Stimulated activated CD8-positive, alpha-beta memory T cell treated with anti-CD3 and anti-CD28 coated beads, Interleukin-2, amount 100 ng/mL, for 1 hour (primary cell): ENCODE measurements at places on chromosomes 2 and 18.

DNA sequence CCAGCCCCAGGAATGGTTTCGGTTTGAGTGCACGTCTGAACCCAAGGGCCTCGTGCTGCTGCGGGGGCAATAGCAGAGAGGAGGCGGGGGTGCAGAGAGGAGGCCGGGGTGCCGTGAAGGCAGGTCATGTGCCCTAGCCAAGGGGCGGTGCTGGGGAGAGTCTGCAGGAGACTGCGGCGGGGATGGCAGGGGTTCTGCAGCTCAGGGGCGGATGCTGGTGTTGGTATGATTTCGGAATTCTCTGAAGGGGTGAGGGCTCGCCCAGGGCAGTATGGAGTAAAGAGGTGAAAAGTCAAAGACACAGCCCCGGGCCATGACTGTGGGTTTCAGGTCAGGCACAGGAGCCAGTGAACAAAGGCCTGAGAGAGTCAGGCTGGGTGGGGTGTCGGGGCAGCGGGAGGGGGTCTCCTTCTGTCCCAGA lies 186.5 kb upstream of the HDAC4 start:
- DNase-seq: no peak

DNA sequence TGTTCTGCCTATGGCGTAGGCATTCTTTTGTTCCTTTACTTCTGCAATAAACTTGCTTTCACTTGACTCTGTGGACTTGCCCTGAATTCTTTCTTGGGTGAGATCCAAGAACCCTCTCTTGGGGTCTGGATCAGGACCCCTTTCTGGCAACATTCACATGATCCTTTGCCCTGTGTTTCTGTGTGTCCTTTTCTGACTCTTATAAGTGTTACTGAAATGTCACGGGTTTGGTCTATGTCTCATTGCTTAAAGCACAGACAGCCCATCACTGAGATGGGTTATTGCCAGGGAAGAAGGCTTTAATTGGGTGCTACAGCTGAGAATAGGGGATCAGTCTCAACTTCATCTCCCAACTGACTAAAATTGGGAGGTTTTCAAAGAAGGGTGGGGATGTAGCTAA lies 110.9 kb upstream of the XPO1 start:
- no peak for DNase-seq

GRCh38 chr2:27019931-27020855 lies 12.6 kb upstream of the TMEM214 start:
- no peak for DNase-seq

GRCh38 chr18:34957864-34958259 lies 83.4 kb upstream of the MAPRE2 start:
- no peak for DNase-seq

- DNase-seq: no peak
Measured at GRCh38 chr2:86416146-86416545, 25.0 kb upstream of the KDM3A start.

DNA sequence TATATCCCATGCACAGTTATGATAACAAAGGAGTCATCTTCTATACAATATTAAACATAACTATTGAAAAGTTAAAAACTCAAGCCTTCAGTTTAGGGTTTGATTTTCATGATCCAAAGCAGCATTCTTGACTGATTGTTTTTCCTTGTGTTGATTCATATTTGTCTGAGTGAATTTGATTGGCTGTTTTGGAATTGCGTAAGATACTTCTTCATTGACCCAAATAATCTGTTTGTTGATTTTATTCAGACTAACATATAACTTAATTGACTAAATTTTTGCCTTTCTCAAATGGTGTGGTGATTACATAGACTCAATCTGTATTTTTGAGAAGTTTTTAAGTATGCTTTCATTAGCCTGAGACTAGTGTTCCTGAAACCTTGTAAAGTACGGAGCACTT lies 305.7 kb upstream of the TNP1 start:
- DNase-seq: no peak

- DNase-seq: no peak
Measured at GRCh38 chr18:12592597-12593127, 65.2 kb downstream of the SPIRE1 start.

DNA sequence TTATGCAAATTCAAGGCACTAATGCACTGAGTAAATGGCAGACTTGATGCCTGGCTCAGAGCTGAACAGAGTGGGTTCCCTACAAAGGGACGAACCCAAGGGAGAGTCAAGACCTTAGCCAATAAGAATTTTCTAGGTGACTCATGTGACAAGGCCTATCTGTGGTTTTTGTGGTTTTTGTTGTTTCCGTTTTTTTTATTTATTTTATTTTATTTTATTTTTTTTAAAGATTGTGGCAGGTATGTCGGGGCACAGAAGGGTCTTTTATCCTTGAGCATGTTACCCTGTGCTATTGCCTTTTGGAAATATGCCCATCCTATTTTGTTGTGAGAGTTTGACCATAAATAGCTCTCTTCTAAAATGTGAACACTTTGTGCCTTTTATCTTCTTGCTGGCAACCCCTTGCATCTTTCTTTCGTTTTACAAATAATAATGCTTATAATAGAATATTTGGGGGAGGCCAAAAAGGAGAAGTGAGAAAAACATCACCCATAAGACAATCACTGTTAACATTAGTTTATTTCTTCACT lies 113.4 kb upstream of the AQP4 start:
- DNase-seq: no peak

DNA sequence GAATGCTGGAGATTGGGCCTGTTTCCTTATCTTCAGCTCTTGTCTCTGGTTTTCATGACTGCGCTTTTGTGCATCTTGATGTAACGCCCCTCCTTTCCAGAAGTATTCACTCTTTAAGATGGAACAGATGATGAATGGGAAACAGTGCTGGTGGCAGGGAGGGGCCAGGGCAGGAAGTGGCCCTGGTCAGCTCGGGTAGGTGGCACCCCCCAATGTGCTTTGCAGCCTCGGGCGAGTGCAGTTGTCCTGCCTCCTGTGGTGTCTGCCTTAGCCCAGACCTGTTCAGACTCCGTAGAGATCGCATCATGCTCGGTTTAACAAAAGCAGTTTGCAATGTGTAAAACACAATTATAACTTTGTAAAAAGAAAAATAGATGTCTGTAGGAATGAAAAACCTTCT lies 17.0 kb upstream of the MGAT4A start:
- no peak for DNase-seq

DNA sequence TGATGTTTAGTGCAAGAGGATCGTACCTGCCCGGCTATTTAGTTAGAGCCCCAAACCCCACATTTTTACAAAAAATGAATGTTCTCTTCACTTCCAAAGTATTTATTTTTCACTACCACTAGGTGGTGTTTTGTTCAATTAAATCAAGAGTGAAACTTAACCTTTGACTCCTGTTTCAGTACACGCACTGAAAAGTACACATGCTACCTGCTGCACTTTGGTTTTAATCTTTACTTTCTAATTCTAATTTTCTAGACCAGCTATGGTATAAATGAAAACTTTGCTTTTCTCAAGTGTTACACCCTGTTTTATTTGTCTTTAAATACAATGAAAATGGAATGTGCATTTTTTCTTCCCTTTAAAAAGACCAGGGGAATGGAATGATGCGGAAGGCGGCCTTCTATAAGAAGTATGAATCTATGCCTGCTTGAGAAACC lies 31.4 kb upstream of the CHN1 start:
- DNase-seq: no peak

GRCh38 chr2:195498839-195499490 lies 158.1 kb upstream of the SLC39A10 start:
- no peak for DNase-seq

DNA sequence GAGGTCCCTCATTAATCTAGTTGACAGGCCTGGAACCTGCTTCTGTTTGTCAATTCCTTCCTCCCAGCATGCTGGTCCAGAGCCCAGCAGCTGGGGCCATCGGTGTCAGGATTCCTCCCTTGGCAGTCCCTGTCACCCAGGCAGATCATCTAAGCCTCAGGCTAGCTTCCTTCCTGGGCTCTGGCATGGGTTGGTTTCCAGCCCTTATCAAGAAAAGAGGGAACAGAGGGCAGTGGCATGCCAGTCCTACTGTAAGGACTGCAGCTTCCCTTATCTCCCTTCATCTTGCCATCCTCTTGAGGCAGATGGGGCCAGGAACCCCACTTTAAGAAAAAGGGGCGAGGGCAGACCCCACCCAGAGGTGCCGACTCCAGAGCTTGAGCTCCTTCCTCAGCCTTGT lies 10.9 kb upstream of the KCNK3 start:
- DNase-seq: no peak

- DNase-seq: no peak
Measured at GRCh38 chr2:118031566-118031965, 17.7 kb upstream of the CCDC93 start.

DNA sequence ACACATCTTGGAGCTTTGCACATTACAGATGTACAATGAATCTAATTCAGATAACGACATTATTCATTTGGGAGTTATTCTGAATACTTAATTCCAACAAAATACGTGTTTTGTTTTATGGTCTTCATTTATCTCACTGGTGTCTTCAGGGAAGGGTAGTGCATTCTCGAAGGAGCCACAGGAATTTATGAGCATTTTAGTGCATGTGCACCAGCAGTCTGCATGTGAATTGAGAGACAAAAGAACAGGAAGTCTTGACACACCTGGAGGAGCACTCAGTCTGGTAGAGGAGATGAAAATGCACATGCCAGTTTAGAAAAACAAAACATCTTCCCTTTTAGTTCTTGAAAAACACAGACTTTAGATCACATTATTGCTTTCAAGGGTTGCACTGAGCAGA lies 228.7 kb downstream of the LRATD1 start:
- DNase-seq: no peak

DNA sequence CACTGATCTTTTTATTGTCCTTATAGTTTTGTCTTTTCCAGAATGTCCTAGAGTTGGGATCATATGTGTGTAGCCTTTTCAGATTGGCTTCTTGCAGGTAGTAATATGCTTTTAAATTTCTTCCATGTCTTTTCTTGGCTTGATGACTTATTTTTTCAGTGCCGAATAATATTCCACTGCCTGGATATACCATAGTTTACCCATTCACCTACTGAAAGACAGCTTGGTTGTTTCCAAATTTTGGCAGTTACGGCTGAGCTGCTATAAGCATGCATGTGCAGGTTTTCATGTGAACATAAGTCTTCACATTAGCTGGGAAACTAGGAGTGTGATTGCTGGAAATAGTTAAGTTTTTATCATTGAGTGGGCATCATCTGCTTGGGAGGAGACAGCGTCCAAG lies 73.7 kb downstream of the RNF144A start:
- DNase-seq: no peak

GRCh38 chr2:72089537-72089936 lies 58.1 kb downstream of the CYP26B1 start:
- DNase-seq: no peak

DNA sequence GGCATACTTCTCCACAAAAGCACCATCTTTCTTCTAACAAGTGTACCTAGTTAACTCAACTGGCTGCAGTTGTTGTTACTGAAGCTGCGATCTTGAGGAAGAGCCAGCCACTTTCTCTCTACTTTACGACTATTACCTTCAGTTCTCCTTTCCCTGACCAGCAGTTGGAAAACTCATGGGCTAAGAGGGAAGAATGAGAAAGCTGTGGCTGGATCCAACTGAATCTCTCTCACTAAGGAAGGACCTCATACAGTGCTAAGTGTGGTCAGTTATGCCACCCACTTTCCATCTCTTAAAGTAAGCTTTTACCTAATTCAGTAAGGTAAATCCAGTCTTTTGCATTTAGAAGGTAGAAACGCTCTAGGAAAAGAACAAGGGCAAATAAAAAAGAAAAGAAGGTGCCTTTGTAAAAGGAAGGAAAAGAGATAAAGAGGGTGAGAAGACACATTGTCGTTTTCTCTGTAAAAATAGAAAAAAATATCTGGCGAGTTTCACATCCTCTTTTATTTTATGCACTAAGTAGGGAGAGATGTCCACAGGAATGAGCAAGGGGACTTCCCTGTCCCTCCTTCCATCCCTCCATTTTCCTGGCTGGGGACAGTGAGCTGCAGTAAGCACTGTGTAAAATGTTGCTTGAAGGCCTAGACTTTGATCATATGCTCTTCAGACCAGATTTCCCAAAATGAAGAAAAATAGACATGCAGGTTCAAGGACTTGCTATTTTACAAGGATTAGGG lies 73.4 kb downstream of the PLEKHM3 start:
- DNase-seq: no peak

GRCh38 chr2:144240656-144241339 lies 279.1 kb downstream of the ZEB2 start:
- no peak for DNase-seq

DNA sequence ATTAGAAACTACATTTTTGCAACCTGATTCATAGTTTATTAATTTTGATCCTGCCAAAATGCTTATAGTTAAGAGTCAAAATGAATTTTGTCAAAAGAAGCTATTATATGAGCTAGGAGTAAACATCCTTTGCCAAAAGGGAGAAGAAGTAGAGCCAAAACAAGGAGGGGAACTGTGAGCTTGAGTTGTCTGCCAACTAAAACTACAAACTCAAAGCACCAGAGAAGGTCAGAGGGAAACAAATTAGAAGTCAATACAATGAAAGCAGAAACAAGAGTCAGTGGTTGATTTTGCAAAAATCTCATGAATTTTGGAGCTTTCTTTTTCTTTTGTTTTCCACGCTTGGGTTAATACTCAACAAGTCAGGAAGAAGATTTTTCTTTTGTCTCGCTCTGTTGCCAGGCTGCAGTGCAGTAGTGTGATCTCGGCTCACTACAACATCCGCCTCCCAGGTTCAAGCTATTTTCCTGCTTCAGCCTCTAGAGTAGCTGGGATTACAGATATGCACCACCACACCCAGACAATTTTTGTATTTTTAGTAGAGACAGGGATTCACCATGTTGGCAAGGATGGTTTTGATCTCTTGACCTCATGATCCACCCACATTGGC lies 508.5 kb downstream of the RIT2 start:
- no peak for DNase-seq

DNA sequence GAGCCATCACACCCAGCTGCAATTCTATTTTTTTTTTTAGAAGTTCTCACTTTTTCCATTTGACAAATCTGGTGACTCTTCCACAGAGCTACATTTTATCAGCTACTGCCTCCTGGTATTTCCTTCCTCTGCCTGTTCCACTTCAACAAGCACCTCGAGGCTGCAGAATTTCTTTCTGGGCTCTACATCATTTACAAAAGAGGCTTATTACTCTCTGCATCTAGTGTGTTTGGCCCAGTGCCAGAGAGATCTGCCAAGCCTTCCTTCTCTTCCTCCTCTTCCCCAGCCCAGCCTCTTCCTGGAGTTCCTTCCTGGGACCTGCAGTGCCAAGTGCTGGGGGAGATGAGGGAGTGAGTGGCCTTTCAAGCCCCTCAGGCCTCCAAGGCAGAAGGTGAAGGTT lies 119.6 kb upstream of the ITGA6 start:
- DNase-seq: no peak

DNA sequence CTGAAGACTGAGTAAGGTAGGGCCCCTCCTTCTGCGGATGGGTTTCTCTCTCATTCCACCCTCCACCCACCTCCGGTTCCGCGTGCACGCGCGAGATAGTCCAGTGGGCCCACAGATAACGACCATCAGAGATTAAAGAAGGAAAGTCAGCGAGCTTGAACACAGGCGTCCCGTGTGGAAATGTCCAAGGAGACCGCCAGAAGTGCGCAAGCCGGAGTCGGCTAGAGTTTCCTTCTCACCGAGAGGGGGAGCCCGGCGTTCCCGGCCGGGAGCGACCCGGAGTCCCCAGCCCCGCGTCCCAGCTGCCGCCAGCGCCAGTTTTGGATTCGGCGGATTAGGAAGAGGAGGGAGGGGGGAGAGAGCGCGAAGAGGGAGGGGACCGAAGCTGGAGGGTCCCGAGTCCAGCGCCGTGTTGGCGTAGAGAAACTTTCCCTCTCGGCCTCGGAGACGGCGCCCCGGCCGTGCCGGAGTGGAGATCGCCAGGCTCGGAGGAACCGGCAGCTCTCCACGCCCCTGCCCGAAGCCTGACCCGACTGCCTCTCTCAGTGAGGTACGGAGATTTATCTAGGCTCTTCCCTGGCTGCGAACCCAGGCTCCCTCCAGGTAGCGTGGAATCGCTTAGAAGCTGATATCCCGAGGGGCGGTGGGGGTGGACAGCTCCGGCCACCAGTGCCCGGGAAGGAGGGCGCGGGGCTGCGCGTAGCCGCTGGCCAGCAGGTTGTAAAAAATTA lies at the start of gene GULP1:
GULP1 (plus strand) TSS at position 258 of the 731 bp plus-strand sequence. CDS start 185,829 bp downstream, outside the sequence.
- DNase-seq: no peak
